Activated naive CD4-positive, alpha-beta T cell treated with anti-CD3 and anti-CD28 coated beads, Interleukin-2, amount 10 ng/mL, durations not matched to agents 7 days and 5 days (primary cell): ENCODE measurements at places on chromosomes 1 and 21.

DNA sequence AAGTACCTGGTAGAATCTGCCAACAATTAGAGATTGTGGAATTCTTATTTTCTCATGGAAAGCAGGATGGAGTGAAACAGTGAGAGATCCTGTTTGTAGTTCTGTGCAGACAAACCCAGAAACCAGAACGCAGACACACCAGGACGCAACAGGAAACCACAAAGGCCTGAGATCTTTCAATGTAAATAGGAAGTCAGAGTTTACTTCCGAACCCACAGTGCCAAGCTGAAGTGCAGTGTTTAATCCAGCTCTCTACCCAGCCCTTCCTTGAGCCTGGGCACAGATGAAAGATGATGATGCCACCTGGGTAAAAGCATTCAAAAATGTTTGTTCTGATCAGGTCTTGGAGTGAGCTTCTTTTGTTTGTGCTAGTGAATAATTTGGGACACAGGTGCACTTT, 244.2 kb upstream of the HOOK1 start:
- peak; percentile 63 for DNase-seq
- H3K27ac ChIP-seq: no peak overlapping the region
- H3K27me3 ChIP-seq: peaks cover 19% of the 10 kb centered on the region

DNA sequence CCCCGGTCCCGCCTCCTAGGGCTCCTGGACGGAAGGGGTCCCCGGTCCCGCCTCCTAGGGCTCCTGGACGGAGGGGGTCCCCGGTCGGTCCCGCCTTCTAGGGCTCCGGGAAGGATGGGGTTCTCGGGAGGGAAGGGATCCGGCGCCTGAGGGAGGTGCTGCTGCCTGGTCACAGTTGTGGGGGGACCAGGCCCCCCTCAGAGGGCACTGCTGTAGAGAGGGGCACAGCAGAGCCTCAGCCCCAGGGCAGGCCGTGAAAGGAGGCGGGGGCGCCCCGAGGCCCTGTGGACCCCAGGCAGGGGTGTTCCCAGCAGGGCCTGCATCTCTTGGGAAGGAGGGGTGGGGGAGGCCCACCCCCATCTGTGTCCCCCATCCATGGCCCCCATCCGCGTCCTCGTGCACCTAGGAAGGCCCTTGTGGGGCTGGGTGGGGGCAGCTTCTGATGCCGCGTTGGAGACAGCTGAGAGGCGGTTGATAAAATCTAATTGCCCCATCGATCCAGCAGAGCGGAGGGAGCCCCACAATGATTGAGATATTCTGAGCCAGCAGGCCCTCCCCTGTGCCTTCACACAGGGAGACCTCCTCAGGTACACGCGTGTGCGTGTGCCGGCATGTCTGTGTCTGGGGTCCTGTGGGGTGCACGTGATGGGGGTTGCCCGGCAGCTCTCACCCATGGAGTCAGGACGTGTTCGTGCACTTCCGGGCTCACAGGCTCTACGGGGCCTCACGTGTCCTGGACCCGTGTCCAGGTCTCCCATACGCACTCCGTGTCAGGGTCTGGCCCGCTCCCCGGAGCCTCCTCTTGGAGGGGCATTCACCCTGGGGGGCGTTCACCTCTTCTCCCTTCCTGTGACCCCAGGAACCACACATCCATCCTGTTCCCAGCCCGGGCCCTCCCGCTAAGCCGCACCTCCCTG, 12.9 kb downstream of the SAMD11 start:
- H3K27ac ChIP-seq: no peak overlapping the region
- no peak overlapping the region for H3K4me3 ChIP-seq
- H3K4me1 ChIP-seq: peaks cover 7% of the 10 kb centered on the region
- no peak for DNase-seq
- peaks cover 88% of the 10 kb centered on the region for H3K27me3 ChIP-seq

GRCh38 chr1:86419277-86419903, 4.6 kb upstream of the CLCA2 start:
- peak; percentile 71 for DNase-seq
- peaks cover 2% of the 10 kb centered on the region for H3K4me1 ChIP-seq

GRCh38 chr1:232404227-232404626, 225.7 kb downstream of the SIPA1L2 start:
- no peaks in the 10 kb centered on the region for H3K36me3 ChIP-seq
- no peak for DNase-seq
- H3K27me3 ChIP-seq: no peaks in the 10 kb centered on the region
- no peak overlapping the region for H3K27ac ChIP-seq

DNA sequence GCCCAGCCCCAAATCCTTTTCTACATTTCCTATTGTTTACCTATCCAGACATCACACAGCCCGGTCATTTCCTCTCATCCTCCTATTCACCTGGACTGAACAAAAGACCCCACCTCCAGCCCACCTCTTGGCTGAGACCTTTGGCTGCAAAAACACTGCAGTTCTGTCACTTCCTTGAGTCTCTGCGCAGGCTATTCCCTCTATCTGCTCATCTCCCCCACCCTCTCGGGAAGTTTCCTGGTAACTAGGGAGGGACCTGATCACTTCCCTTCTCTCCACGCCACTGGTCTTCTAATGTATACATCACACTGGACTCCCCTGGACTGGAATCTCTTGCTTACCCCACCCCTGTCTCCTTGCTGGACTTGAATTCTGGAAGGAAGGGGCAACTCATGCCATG, 5.3 kb downstream of the HTR1D start:
- no peaks in the 10 kb centered on the region for H3K36me3 ChIP-seq
- H3K27ac ChIP-seq: no peak overlapping the region
- peaks cover 70% of the 10 kb centered on the region for H3K27me3 ChIP-seq
- peaks cover 9% of the 10 kb centered on the region for H3K4me1 ChIP-seq
- no peak overlapping the region for H3K4me3 ChIP-seq

DNA sequence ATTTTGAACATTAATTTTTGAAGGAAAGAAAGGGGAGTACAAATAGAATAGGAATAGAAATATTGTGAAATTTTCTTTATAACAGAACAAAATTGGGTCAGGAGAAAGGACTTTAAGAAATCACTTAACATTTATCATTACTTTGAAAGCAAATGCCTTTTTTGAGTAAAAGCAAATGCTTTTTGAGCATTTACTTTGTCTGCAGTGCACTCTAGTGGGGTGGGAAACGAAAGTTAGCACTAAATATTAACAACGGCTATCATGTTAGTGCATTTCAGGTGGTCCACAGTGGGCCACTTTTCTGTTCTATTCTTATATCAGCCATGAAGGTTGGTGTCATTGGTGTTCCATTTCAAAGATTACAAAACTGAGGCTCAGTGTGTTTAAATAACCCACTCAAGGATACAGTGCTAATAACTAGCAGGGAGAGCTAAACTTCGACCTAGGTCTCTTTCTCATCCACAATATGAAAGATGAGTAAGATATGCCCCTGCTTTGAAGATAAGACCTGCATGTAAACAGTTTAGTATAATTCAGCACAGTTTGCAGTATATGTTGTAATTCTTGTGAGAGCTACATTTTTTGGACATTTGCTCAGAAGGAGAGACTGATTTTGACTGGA, 13.4 kb downstream of the LRRC8D start:
- H3K4me3 ChIP-seq: no peak overlapping the region
- DNase-seq: no peak
- H3K27ac ChIP-seq: no peak overlapping the region

DNA sequence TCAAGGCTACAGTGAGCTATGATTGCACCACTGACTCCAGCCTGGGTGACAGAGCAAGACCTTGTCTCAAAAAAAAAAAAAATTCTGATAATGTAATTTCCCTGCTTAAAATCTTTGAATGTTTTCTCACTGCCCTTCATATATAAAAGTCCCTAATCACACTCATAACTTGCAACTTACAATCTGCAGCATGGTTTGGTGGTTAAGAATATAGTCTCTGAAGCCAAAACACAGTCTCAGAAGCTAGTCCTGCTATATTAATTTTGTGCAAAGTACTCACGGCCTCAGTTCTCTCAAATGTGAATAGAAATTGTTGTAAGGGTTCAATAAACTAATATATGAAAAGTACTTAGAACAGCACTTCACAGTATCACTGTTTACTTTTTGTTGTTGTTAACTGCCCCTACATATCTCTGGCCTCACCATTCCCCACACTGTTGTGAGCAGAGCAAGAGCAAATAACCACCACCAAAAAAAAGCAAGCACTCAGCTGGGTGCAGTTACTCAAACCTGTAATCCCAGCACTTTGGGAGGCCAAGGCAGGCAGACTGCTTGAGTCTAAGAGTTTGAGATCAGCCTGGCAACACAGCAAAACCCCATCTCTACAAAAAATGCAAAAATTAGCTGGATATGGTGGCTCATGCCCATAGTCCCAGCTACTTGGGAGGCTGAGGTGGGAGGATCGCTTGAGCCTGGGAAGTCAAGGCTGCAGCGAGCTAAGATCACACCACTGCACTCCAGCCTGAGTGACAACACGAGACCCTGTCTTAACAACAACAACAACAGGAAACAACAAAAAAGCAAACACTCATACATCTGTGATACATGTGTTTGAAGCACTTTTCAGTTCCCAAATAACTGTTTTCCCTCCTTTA, 22.4 kb downstream of the ASH1L start:
- DNase-seq: no peak
- peaks cover 46% of the 10 kb centered on the region for H3K4me1 ChIP-seq
- H3K27me3 ChIP-seq: no peaks in the 10 kb centered on the region
- H3K4me3 ChIP-seq: no peak overlapping the region
- peak overlapping the region; percentile 56 for H3K27ac ChIP-seq

GRCh38 chr1:207495801-207496792, at the start of gene CR1:
CR1 (plus strand) TSS chr1:207496157; CDS start chr1:207496268, 111 bp downstream.
- H3K27me3 ChIP-seq: peaks cover 25% of the 10 kb centered on the region
- H3K4me3 ChIP-seq: peak within 1 kb of the TSS; percentile 67
- H3K36me3 ChIP-seq: peaks cover 2% of the 10 kb centered on the region
- peaks cover 13% of the 10 kb centered on the region for H3K4me1 ChIP-seq
- no peak within 1 kb of the TSS for H3K27ac ChIP-seq

GRCh38 chr1:32266921-32267591, 16.0 kb downstream of the LCK start:
- H3K4me3 ChIP-seq: peak overlapping the region; percentile 72
- peaks cover 71% of the 10 kb centered on the region for H3K4me1 ChIP-seq
- peaks cover 43% of the 10 kb centered on the region for H3K36me3 ChIP-seq
- H3K27me3 ChIP-seq: no peaks in the 10 kb centered on the region
- H3K27ac ChIP-seq: peak overlapping the region; percentile 99
- peak; percentile 43 for DNase-seq

GRCh38 chr1:226751214-226751613, 12.1 kb upstream of the ITPKB start:
- DNase-seq: no peak
- H3K27ac ChIP-seq: no peak overlapping the region
- H3K4me3 ChIP-seq: no peak overlapping the region

DNA sequence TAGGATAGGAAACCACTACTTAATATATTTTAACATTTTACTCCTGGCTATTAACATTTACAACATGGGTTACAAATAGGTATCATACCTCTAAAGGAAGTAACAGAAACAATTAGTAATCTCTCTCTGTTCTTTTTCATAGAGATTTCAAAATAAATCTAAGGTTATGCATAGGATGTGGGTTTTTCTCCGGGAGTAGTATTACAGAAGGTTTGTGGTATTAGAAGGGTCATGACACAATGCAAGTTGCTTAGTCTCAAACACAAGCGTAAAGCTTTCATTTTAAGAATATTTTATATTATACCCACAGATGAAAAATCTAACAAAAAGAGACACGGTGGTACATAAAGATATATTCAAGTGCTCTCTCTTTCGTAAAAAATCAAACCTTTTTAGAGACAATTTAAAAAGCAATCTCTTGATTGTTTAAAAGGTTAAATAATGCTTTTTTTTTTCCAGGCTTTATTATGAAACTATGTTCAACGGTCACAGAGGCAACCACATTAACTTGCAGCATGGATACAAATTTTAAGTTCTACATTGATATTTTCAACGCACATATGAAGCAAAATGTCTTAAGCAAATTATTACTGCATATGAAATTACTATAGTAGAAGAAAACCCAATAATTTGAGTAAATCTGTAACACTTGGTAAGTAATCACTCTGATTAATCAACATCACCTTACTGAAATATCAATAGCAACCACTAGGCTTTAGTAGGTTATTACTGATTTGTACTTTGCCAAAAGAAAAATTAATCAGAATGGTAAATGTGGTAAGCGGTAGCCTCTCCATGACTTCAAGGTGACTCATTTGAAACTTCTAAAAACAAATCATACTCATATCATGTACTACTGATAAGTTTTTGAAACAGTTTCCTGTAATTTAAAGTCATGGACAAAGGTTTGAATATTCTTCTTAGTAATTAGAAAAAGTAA, 97.4 kb upstream of the GFI1 start:
- H3K27ac ChIP-seq: peak overlapping the region; percentile 96
- H3K4me3 ChIP-seq: peak overlapping the region; percentile 65
- H3K36me3 ChIP-seq: peaks cover 17% of the 10 kb centered on the region
- DNase-seq: no peak
- H3K4me1 ChIP-seq: peaks cover 62% of the 10 kb centered on the region

- peak overlapping the region; percentile 99 for H3K4me3 ChIP-seq
- peak overlapping the region; percentile 100 for H3K27ac ChIP-seq
- DNase-seq: peak; percentile 48
- H3K36me3 ChIP-seq: peaks cover 78% of the 10 kb centered on the region
Observed at GRCh38 chr1:167514288-167514687, 4.0 kb downstream of the CD247 start.

DNA sequence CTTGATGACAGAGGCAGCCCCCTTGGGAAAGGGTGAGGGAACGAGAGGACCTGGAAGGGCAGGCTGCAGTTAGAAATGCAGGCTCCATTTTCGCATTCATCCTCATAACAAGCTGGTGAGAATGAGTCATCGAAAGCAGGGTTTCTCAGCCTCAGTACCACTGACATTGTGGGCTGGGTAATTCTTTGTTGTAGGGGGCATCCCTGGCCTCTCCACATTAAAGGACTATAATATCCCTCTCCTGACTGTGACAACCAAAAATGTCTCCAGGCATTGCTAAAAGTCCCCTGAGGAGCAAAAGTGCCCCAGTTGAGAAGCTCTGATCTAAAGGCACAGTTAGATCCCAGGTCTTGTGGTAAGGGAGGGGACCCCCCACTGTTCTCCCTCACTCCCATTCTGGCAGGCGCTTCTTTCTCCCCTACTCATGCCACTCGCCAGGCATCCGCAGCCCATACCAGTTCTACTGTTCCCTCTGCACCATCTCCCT, 20.4 kb downstream of the KCNN3 start:
- no peak overlapping the region for H3K4me3 ChIP-seq
- H3K4me1 ChIP-seq: peaks cover 3% of the 10 kb centered on the region
- no peak overlapping the region for H3K27ac ChIP-seq
- H3K27me3 ChIP-seq: peaks cover 28% of the 10 kb centered on the region

- no peak for DNase-seq
- peaks cover 3% of the 10 kb centered on the region for H3K27me3 ChIP-seq
- H3K4me1 ChIP-seq: no peaks in the 10 kb centered on the region
- no peaks in the 10 kb centered on the region for H3K36me3 ChIP-seq
Observed at GRCh38 chr1:87598429-87598828, 269.7 kb downstream of the LMO4 start.

- peaks cover 2% of the 10 kb centered on the region for H3K4me1 ChIP-seq
- no peak overlapping the region for H3K27ac ChIP-seq
- no peak for DNase-seq
Observed at GRCh38 chr1:51336004-51336403, 5.6 kb upstream of the TTC39A start.

GRCh38 chr1:90262791-90263190, 267.9 kb downstream of the ZNF326 start:
- DNase-seq: no peak
- no peaks in the 10 kb centered on the region for H3K36me3 ChIP-seq
- H3K4me1 ChIP-seq: no peaks in the 10 kb centered on the region
- no peak overlapping the region for H3K27ac ChIP-seq
- H3K27me3 ChIP-seq: no peaks in the 10 kb centered on the region
